Adrenal gland (tissue), 19 donors: ENCODE measurements at places on chromosomes 11 and 22.
A peak's percentile ranks its signal among the peaks of the same experiment; 100 is the strongest.

DNA sequence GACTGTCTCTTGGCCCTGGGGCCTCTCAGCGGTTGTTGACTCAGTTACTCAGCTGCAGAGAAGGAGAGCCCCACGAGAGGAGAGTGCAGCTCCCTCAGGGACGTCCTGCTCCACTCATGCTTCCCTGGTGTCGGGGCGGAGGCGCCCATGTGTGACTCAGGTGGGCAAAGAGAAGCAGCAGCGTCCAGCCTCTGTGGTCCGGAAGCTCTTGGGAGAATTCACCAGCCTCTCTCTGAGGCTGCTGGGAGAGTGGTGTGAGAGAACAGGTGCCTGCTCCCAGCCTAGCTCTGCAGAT is 25.7 kb downstream of the GLB1L2 start:
- no peaks in the 10 kb centered on the region for H3K27me3 ChIP-seq
- H3K27ac ChIP-seq: no peak overlapping the region
- H3K4me3 ChIP-seq: no peak overlapping the region
- H3K36me3 ChIP-seq: no peaks in the 10 kb centered on the region
- peaks cover 3% of the 10 kb centered on the region for H3K4me1 ChIP-seq

GRCh38 chr11:35029979-35030682 is 108.8 kb upstream of the CD44 start:
- no peak overlapping the region for H3K4me3 ChIP-seq
- H3K36me3 ChIP-seq: no peaks in the 10 kb centered on the region
- H3K27me3 ChIP-seq: no peaks in the 10 kb centered on the region
- no peak for DNase-seq

DNA sequence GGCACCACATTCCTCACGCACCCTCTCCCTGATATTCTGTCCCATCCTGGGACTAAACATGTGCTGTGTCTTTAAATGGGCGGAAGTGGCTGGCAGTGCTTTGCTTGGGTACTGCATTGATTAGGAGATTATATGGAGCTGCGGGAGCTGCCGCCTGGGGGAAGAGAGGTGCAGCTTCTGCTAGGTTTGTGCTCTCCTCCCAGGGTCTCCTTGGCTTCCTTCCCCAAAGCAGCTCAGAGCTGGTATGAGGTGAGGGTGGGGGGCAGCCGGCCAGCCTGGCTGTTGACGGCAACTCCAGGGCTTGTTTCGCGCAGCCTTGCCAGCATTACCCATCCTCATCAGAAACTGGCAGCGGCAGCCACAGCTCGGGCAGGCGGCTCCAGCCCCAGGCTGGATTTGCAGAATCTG is 95.4 kb downstream of the GRAMD1B start:
- no peaks in the 10 kb centered on the region for H3K27me3 ChIP-seq
- H3K27ac ChIP-seq: peak overlapping the region; percentile 73
- H3K36me3 ChIP-seq: no peaks in the 10 kb centered on the region
- peaks cover 62% of the 10 kb centered on the region for H3K4me1 ChIP-seq
- no peak for DNase-seq
- H3K4me3 ChIP-seq: no peak overlapping the region

GRCh38 chr11:64294774-64295173 is 3.7 kb downstream of the KCNK4 start:
- H3K4me1 ChIP-seq: peaks cover 8% of the 10 kb centered on the region
- H3K27me3 ChIP-seq: peaks cover 61% of the 10 kb centered on the region
- H3K27ac ChIP-seq: no peak overlapping the region

GRCh38 chr11:21537980-21538379 is 654.9 kb upstream of the ANO5 start:
- no peak for DNase-seq
- no peaks in the 10 kb centered on the region for H3K27me3 ChIP-seq
- no peak overlapping the region for H3K27ac ChIP-seq
- H3K4me3 ChIP-seq: no peak overlapping the region
- H3K36me3 ChIP-seq: no peaks in the 10 kb centered on the region
- no peaks in the 10 kb centered on the region for H3K4me1 ChIP-seq

GRCh38 chr11:20729597-20730105 is 60.3 kb downstream of the NELL1 start:
- no peaks in the 10 kb centered on the region for H3K27me3 ChIP-seq
- H3K4me3 ChIP-seq: no peak overlapping the region
- no peak for DNase-seq
- no peaks in the 10 kb centered on the region for H3K4me1 ChIP-seq

- no peak overlapping the region for H3K27ac ChIP-seq
- no peaks in the 10 kb centered on the region for H3K36me3 ChIP-seq
- H3K27me3 ChIP-seq: no peaks in the 10 kb centered on the region
- DNase-seq: no peak
- H3K4me3 ChIP-seq: no peak overlapping the region
- H3K4me1 ChIP-seq: no peaks in the 10 kb centered on the region
Observed at GRCh38 chr22:17358415-17358814, 10.8 kb upstream of the CECR2 start.

DNA sequence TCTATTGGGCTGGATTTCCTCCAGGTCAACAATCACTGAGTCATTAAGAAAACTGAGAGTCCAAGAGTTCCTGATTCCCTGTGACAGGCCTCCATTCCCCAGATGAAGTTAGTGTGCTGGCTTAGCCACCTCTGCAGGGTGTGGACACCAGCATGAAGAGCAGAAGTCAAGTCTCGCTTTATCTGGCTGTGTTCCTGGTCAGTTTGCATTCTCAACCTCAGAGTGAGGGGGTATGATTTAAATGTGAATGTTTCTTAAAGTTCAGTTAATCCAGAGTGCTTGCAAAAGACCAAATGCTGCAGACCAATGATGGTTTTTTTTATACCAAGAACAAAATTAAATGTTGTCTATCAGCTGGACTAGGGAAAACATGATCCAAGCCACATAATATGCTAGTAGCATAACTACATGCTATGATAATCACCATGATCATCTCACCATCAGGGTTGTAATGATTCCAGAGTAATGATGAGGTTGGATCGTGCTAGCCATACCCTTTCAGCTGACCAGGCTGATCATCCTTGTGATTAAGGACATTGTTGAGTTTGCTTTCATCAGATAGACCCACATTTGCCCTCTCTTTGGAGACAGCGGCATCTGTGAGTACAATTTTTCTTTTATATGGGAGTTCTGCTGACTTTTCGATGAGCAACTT is 145.8 kb upstream of the ARHGAP20 start:
- H3K27me3 ChIP-seq: no peaks in the 10 kb centered on the region
- H3K27ac ChIP-seq: no peak overlapping the region
- peaks cover 5% of the 10 kb centered on the region for H3K4me1 ChIP-seq
- no peak for DNase-seq
